ENCODE measurements at places on chromosomes 4 and X. TPM values are rescaled to one million over a fixed set of nuclear protein-coding genes. Genes with fewer than 3 reads are reported as not detected.

DNA sequence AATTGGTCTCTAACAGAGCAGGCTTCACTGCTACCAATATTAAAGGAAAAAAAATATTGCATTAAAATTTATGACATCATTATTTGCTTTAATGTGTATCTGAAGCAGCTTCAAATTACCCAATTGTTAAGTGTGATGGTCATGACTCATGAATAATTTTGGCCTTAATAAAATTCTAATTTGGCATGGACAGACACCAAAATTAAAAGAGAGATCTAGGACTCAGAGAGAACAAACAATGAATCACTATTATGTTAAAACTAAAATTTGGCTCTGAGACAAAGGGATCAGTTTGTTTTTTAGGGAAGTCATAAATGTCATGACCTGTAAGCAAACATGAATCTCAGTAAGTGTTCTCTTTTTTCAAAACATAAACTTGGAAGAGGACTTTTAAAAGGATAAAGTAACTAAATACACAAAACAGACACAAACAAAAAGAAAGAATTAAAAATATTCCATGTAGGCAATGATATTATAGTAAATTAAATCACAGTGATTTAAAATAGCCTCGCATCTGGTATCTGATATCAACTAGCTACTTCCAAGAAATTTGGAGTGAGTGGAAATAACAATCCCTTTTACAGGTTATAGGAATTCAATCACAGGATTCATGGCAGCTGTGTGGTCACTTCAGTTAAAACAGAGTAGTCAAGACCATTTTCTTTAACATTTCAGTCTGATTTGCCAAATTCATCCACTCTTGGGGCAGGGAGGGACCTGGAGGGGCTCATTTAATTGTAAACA, 11.6 kb downstream of the VEGFC start:
- DNase-seq: no peak

- no peak for DNase-seq
These were observed 99.7 kb downstream of the AFF1 start for GRCh38 chr4:87034527-87034926.

DNA sequence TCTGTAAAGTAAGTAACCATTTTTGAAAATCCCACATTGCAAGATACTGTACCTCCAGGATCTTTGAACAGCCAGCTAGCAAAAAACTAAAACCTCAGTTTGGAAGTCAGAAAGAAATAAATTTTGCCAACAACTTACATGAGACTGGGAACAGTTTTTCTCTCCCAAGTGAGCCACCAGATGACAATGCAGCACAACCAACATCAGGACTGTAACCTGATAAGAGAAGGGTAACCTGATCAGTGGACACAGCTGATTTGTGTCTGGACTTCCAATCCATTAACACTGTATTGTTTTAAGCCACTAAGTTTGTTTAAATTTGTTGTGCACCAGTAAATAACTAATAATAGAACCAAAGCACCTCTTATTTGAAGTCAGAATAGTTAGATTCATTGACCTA, 923.3 kb downstream of the FAT4 start:
- DNase-seq: no peak

DNA sequence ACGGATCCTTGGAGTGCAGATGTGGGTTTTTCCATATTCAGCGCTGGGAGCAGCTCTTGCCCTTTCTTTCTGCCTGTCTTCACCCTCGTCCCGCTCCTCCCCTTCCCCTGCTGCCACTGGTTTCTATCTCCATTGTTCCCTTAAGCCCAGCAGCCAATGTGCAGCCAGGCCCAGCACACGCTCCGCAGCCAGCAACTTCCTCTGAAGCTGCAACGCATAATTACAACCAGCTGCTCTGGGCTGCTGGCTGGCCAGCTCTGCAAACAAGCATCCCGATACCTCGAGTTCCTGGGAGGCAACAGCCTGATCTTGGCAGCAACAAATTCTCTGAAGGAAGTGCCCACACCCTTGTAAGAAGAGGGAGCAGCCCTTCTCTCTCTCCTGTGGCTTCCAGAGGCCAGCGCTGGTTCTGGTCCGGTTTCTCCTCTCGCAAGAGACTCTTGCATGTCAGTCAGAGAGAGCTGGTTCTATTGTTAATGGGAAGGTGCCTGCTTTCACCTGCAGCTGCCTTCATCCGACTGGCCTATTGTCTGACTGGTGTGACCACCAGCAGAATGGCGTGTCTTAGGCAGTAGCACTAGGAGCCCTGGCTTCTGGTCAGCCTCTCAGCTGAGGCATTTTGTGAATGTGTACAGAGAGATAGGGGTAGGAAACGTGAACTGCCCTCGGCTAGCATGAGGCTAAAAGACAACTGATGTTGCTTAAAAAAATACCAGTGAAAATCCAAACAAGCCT, 83.8 kb upstream of the MAML3 start:
- DNase-seq: no peak

GRCh38 chrX:78658845-78659744, at the start of gene RTL3:
RTL3 (minus strand) TSS chrX:78659328; CDS start chrX:78658420, 908 bp downstream.
- no peak for DNase-seq

- no peak for DNase-seq
These were observed 113.3 kb downstream of the EFNB1 start for GRCh38 chrX:68942104-68942503.

- DNase-seq: no peak
These were observed 95.3 kb upstream of the PTPN13 start for GRCh38 chr4:86498863-86499166.

- no peak for DNase-seq
These were observed 686.0 kb downstream of the PDHA2 start for GRCh38 chr4:96525898-96526297.

GRCh38 chrX:17635231-17635630, 102.1 kb upstream of the SCML1 start:
- no peak for DNase-seq

GRCh38 chrX:53163436-53163835, 61.6 kb downstream of the KDM5C start:
- DNase-seq: no peak

- no peak for DNase-seq
These were observed 48.5 kb upstream of the GRIA2 start for GRCh38 chr4:157172011-157172410.

DNA sequence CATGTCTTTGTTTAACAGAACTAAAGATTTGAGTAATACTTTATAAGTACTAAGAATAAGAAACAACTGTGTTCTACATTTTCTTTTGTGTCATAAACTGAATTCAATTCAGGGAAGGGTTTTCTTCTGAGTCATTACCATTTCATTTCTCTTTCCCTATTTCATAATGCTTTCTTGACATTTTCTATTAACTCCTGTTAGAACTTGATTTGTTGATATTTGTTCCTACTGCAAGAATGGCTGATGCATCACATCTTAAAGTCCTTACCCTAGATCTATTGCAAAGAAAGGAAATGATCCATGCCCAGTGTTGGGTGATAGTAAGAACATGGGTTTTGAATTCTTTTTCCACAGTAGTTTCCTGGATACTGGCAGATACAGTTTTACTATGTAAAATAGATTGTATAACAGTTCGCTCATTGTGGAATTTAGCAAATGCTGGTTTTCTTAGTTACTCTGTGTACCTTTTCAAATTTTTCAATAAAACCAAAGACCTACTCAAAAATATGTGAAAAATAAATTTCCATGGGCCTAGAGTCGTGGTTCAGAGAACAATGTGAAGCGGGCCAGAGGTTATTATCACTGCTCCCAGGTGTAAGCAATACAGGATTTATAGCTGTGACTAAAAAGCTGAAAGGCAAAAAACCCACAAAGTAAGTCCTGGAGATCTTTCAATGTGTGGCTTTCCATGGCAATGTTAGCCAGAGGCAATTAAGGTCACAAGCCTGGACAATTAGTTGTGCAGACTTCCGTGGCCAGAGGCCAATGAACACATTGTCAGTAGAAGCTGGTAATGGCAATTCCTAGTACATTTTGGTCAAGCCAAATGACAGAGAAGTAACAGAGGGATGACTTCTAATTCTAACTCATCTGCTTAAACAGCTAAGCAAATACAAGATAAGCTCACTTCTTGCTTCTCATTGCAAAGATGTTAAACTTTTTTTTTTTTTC, 127.3 kb upstream of the FAT4 start:
- DNase-seq: no peak

- DNase-seq: no peak
These were observed 230.2 kb downstream of the CLCN4 start for GRCh38 chrX:10387011-10387410.

FABP2 gene
- total RNA-seq: not detected

GATB gene
- total RNA-seq: 17.0 TPM

MID1 gene
- total RNA-seq: 0.54 TPM

MFAP3L gene
- total RNA-seq: 3.2 TPM

SOD3 gene
- total RNA-seq: not detected

VCX3A gene
- total RNA-seq: not detected

CSAG2 gene
- not detected for total RNA-seq
